ENCODE measurements at places on chromosomes 1 and 21.
A peak's percentile ranks its signal among the peaks of the same experiment; 100 is the strongest.

- no peak for DNase-seq
Observed at GRCh38 chr1:201958348-201958747, 3.0 kb downstream of the TIMM17A start.

DNA sequence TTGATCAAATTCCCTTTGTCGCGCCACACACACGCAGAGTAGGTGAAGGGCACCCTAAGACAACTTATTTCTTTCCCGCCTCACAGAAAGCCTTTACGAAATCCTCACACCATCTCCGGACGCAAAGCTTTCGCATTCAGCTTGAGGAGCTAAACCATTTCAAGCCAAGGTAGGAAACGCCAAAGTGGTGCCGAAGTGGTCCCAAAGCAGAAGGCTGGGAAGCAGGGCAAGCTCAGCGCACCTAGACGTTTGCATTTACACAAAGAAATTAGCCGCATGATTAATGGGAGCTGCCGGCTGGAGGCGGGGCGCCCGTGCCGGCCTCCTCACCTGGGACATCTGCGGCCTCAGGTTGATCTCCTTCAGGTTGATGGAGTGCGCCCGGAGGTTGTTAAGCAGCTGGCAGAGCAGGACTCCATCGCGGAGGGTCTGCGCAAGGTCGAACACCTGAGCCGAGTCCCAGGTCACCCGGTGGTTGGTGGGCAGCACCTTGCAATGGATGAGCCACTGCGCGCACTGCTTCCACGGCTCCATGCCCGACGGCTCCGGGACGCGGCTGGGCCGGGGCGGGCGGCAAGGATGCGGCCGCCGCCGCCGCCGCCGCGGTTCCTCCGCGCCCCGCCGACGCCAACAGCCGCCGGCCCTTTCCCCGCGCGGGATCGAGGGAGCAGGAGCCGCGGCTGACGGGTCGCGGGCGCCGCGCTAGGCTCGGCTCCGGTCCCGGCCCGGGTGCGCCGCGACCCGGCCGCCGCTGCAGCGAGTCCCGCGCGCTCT lies 457 bp downstream of the VAV3 start:
- peak; percentile 31 for DNase-seq

DNA sequence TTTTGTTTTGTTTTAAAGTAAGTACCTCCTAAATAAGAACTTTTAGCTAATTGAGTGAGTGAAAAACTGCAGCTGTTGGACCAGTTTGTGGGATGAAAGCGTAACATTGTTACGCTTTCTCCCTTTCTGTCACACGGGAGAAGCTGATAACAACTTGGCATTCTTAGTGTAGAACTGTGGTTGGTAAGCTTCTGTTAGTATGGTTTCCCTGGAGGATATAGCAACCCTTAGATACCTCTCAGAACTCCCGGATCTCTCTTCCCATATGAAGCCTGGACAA lies 98.2 kb downstream of the CACHD1 start:
- no peak for DNase-seq

GRCh38 chr1:97144527-97144926 lies 422.9 kb downstream of the PTBP2 start:
- no peak for DNase-seq

DNA sequence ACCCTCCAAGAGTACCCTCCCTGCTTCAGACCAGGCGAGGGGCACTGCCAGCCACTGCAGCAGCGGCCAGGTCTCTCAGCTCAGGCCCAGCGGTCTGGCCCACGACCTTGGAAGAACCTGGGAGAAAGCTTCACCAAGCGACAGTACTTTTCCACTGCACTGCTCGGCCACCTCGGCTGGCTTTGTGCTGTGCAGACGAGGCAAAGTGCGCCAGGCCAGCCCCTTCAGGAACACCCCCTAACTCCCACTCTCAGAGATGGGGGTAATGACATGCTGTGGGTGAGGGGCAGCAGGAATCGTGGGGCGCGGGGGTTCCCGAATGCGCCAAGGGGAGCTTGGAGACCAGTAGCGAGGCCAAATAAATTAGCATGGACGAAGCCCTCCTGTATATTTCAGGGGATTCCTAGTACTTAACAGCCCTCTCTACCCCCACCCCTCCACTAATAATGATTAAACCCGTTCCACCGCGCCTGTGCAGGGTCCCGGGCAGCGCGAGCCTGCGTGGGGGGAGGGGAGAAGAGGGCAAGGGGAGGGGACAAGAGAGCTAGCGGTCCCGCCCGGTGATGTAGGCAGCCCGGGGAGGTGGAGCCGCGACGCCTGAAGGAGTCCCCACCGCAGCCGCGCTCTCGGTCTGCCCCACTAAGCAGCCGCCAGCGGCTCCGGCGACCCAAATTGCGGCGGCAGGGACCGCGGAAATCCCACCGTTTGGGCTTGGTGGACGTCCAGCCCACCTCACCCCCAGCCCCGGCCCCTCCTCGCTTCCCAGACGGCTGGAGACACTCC lies at the start of gene FAM43B:
TSS of gene FAM43B (plus strand) at position 629 of the 783 bp plus-strand sequence. CDS start 401 bp downstream, outside the sequence.
- no peak for DNase-seq

DNA sequence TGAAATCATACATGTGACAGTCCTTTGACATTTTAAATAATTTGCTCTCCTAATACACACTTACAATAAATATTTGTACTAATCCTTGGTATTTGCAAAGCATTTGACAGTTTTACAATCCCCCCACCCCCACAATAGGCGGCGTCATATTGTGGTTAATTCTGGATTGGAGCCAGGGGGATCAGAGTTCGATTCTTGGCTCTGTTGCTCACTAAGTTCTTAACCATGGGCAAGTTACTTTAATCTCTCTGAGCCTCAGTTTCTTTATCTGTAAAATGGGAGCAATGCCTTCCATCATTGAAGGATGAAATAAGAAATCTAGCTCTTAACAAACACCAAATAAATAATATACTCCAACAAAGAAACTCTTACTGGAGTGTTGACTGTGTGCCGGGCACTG lies 23.8 kb downstream of the CACNA1S start:
- DNase-seq = no peak

DNA sequence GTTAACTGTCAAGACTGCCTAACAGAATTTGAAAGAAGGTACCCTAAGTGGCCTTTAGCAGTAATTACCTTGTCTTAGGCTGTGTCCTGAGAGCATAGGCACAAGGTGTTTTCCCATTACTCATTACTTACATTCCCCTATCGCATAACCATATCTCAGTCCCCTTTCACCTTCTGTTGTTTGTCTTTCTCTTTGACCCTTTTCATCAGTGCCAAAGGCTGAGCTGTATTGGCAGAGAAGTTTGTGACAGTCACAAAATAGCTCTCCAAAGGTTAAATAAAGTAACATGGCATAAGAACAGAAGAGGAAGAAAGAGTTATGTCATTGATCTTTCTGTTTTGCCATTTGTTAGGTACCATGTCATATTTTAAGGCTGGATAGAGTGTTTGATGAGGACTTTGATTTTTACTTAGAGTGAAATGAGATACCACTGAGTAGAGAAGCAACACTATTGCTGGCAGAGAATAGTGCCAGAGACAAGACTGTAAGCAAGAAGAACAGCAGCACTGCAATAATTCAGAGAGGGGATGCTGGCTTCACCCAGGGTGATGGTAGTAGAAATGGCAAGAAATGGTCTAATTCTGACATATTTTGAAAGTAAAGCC lies 497.8 kb downstream of the TTLL7 start:
- no peak for DNase-seq

- no peak for DNase-seq
Observed at GRCh38 chr21:41631564-41632461, 123.9 kb upstream of the TMPRSS2 start.

All from CD8-positive, alpha-beta memory T cell (primary cell).